ENCODE measurements at places on chromosomes 12 and 14.

DNA sequence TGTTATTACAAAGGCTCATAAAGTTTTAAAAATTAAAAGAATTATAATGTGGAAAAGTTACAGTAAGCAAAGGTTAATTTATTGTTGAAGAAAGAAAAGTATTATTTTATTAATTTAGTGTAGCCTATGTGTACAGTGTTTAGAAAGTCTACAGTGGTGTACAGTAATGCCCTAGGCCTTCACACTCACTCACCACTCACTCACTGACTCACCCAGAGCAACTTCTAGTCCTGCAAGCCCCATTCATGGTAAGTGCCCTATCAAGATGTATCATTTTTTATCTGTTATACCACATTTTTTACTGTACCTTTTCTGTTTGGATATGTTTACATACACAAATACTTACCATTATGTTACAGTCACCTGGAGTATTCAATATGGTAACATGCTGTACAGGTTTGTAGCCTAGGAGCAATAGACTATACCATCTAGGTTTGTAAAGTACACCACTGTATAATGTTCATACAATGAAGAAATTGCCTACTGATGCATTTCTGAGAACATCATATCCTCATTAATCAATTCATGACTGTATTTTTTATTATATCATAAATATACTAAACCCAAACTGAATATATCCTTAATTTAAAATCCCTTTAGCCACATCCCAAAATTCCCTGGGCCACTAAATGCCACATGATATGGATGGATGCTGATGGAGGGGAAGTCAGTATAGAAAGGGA is 43.6 kb upstream of the NID2 start:
- DNase-seq = no peak

DNA sequence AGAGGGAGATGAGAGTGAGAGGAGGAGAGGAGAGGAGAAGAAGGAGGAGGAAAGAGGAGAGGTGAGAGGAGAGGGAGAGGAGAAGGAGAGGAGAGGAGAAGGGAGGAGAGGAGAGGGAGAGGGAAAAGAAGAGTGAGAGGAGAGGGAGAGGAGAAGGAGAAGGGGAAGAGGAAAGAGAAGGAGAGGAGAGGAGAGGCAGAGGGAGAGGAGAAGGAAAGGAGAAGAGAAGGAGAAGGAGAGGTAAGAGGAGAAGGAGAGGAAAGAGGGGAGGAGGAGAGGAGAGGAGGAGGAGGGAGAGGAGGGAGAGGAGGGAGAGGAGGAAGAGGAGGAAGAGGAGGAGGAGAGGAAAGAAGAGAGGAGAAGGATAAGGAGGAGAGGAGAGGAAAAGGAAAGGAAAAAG is 266.8 kb downstream of the ITPR2 start:
- DNase-seq = no peak

- no peak for DNase-seq
Observed at GRCh38 chr12:130571089-130571488, 145.0 kb downstream of the RIMBP2 start.

DNA sequence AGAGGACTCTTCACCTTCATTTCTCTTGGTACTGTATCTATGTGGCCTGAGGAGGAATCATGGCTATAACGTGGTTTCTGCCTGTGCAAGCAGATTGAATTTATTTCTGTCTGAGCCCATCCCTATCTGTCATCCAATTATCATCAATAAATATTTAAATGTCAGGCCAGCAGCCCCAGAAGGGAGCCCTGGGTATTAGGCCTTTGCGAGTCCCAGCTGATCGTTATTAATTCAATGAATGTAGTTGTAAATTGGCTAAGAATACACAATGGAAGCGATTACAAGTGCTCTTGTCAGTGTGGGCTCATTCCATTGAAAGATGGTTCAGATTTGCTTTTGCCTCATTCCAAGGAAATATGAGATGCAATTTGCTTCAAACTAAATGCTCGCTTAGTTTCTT is 142.0 kb downstream of the KTN1 start:
- DNase-seq = no peak

- DNase-seq = peak; percentile 64
Observed at GRCh38 chr14:68795597-68796417, 2.9 kb upstream of the ZFP36L1 start.

DNA sequence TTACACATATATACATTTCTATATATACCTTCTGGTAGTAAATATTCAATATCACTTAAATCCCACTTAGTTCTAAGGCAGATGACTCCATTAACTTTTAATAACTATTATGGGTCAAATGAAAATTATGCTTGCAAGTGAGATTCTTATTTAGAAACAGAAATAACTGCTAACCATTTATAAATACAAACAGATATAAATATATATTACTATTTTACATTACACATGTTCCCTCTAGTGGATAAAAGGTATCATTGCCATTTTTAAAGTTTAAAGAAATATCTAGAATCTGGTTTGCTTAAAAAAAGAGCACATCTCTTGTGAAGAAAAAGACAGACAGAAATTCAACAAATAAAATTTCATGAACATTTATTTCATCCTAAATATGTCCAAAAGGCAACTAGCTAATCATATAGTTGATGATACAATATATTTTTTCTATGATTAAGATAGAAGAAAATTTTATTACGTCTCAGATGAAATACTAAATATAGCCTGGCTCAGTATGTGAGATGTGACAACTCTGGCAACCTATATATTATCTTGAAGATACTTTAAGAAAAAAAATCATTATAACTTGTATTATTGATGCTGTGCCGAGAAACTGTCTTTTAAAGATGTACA is 11.7 kb upstream of the RAD51AP1 start:
- no peak for DNase-seq

- DNase-seq = no peak
Observed at GRCh38 chr12:68159681-68160304, at the start of gene IFNG. Gene IFNG, minus strand, starts transcription at chr12:68159740. Its CDS starts 125 bp downstream, at chr12:68159615.

DNA sequence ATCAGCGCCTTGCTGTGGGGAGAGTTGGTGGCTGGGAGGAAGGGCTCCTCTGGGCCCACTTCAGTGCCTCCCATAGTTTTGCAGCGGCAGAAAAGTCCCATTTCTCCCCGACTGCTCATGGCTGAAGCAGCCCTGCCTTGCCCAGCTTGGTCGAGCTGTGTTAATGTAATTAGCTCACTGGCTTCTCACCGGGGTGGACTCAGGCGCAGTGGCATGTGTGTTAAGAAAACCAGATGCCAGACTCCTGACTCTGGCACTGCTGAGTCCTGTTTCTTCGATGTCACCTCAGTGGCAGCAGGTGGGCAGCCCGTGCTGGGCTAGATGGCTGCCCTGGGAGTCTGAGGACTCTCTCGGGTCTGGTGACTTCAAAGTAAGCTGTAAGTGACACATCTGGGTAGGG is 47.4 kb downstream of the CHST11 start:
- DNase-seq = no peak

DNA sequence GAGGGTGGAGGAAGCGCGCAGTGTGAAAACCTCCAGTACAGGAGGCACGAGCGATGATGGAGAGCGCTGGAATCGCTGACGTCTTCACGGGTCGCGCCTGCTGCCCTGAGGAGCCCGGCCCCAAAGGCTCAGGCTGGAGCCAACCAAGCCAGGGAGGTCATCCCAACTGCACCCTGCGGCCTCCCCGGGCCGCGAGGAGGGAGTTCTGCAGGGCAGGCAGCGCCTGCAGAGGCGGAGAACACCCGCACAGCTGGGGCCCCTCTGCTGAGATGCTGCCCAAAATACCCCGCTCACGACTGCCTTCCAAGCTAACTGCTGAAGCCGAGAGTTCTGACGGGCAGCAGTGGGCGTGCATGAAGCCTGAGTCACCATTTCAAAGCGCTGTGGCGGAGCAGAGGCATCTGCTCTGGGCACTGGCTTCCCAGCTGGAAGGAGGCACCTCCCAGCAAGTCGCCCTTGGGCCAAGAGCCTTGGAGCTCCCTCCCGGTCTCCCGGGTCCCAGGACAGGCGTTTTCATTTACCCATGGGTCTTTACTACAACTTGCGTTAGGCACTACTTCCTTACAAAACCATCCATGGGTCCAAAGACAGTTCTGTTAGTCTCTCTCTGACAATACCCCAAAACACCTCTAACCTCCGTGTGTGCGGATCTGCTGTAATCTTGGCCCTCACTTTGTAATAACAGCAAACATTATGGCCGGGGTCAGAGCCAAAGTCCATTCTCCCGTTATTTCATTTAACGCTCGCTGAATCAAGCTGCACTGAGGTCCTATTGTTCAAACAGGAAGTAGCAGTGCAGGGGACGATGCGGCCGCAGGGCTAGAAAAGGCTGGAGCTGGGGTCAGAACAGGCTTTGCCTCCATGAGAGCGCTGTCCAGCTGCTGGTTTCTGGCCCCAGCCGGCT is 60.1 kb upstream of the RIMBP2 start:
- DNase-seq = peak; percentile 39

DNA sequence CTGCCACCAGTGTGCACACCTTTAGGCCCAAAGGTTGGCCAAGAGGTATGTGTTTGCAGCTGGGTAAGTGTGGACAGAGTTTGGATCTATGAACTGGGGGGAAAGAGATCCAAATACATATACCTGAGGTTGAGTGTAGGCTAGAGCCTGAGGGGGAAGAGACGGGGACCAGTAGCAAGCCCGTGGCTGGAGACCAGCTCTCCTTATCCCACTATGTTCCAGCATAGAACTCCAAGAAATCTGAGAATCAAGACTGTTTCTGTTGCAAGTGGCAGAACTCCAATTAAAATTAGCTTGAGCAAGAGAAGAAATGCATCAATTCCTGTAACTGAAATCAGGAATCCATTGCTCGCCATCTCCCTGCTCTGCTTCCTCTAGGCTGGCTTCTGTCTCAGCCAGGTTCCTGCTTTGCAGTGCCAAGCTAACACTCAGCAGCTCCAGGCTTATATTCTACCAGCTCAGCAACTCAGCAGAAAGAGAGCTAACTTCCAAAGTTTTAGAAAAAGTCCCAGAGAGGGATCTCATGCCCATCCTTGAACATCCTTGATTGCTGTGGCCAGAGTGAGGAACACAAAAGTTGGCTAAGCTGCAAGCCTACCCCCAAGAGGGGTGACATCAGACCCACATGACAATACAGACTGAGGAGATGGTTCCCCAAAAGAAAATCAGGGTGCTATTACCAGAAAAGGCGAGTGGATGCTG is 1.5 kb upstream of the PCK2 start:
- DNase-seq = no peak

- no peak for DNase-seq
Observed at GRCh38 chr12:41663598-41664265, 475.6 kb downstream of the PDZRN4 start.

GRCh38 chr12:46887870-46888269 is 62.1 kb upstream of the SLC38A4 start:
- DNase-seq = no peak

- DNase-seq = no peak
Observed at GRCh38 chr12:76085520-76085868, 1.0 kb upstream of the NAP1L1 start.

- no peak for DNase-seq
Observed at GRCh38 chr14:91866511-91867295, 633 bp downstream of the TC2N start.

GRCh38 chr14:101072945-101073597 is 169.5 kb upstream of the RTL1 start:
- no peak for DNase-seq
